ENCODE measurements at places on chromosomes 6 and 20.

- DNase-seq = no peak
Measured at GRCh38 chr20:2871111-2871465, 2.2 kb upstream of the PTPRA start.

GRCh38 chr20:2156666-2157624 is 55.3 kb downstream of the STK35 start:
- DNase-seq = no peak

GRCh38 chr6:17881085-17881858 is 106.2 kb downstream of the KIF13A start:
- no peak for DNase-seq

- DNase-seq = peak; percentile 32
Measured at GRCh38 chr6:100228834-100229441, 234.9 kb upstream of the MCHR2 start.

- DNase-seq = no peak
Measured at GRCh38 chr6:87588756-87589407, 905 bp downstream of the RARS2 start.

- no peak for DNase-seq
Measured at GRCh38 chr20:35838205-35838604, 66.4 kb downstream of the PHF20 start.

DNA sequence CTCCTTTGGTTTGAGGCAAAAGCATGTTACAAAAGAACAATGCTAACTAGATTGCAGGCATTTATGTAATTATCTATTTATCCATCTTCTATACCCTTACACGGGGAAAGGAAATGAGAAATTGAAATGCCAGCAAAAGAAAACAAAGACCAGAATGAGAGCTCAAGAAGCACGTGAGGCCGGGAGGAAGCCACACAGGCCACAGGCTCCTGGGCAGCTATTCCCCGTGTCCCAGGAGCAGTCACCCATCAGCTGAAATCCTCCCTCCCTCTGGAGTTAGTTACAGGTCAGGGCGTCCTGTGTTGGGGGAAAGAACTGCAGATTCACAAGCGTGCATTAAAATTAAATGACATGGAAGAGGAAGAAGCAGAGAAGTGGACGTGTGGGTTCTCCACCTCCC is 64.7 kb upstream of the RPS6KA2 start:
- DNase-seq = no peak

GRCh38 chr6:119310486-119311036 is 39.0 kb downstream of the MAN1A1 start:
- no peak for DNase-seq

GRCh38 chr20:23161244-23161891 is 75.2 kb upstream of the CD93 start:
- no peak for DNase-seq

- DNase-seq = no peak
Measured at GRCh38 chr6:14025160-14025559, 92.4 kb upstream of the CD83 start.

DNA sequence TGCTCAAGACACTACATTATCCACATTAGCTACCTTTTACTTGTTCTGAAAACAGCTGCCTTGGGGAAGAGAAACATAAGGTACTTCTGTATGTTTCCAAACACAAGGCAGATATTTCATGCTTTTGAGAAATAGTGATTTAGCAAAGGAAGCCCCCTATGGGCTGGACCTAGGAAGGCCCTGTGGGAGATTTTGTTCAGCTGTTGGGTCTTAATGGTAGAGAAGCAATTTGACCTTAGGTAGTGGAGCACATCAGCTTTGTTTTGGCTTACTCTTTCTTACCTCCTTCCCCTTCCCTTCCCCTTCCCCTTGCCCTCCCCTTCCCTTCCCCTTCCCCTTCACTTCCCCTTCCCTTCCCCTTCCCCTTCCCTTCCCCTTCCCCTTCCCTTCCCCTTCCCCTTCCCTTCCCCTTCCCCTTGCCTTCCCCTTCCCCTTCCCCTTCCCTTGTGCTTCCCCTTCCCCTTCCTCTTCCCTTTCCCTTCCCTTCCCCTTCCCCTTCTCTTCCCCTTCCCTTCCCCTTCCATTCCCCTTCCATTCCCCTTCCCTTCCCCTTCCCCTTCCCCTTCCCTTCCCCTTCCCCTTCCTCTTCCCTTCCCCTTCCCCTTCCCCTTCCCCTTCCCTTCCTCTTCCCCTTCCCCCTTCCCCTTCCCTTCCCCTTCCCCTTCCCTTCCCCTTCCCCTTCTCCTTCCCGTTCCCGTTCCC is 84.6 kb downstream of the ANKS1A start:
- DNase-seq = no peak

DNA sequence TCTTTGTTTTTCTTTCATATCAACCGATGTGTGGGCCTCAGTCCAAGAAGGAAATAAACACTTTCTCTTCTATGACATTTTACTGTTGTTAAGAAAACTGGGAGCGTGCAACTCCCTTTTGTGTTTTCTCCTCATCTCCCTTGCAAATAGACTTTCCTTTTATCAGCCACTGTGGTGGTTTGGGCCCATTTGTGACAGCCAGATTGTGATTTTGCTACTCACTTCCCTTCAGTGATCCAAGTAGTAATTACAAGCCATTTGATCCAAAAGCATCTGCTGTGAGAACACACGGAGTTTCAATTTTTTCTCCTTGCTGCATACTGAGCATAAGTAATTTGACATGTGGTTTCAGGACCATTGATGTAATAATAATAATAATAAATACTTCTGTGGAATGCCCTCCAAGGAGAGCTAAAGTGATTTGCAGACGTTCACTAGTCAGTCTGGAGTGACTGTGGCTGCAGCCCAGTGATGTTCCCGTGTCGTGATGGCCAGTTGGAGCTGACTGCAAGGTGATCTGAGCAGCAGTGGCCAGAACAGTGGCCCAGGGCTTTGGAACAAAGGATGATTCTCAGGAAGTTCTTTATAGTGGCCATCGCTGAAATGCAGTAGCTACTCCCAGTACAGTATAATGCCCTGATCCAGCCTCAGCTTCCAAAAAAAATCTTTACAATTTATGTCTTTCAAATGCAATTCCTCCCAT is 91.9 kb upstream of the CLDN20 start:
- no peak for DNase-seq

- no peak for DNase-seq
Measured at GRCh38 chr20:11364736-11365135, 553.0 kb upstream of the BTBD3 start.

- no peak for DNase-seq
Measured at GRCh38 chr20:5626603-5627002, 123.6 kb upstream of the SHLD1 start.

DNA sequence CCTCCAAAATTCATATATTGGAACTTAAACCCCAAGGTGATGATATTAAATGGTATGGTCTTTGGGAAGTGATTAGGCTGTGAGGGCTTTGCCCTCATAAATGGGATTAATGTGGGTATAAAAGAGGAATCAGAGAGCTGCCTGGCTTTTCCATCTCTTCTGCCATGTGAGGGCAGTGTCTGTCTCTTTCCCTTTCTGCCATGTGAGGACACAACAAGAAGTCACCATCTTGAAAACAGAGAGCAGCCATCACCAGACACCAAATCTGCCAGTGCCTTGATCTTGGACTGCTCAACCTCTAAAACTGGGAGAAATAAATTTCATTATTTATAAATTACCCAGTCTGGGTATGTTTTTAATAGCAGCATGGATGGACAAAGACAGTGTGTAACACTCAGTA is 263.0 kb downstream of the PAX1 start:
- no peak for DNase-seq

GRCh38 chr6:126605089-126605488 is 265.2 kb downstream of the CENPW start:
- DNase-seq = no peak

DNA sequence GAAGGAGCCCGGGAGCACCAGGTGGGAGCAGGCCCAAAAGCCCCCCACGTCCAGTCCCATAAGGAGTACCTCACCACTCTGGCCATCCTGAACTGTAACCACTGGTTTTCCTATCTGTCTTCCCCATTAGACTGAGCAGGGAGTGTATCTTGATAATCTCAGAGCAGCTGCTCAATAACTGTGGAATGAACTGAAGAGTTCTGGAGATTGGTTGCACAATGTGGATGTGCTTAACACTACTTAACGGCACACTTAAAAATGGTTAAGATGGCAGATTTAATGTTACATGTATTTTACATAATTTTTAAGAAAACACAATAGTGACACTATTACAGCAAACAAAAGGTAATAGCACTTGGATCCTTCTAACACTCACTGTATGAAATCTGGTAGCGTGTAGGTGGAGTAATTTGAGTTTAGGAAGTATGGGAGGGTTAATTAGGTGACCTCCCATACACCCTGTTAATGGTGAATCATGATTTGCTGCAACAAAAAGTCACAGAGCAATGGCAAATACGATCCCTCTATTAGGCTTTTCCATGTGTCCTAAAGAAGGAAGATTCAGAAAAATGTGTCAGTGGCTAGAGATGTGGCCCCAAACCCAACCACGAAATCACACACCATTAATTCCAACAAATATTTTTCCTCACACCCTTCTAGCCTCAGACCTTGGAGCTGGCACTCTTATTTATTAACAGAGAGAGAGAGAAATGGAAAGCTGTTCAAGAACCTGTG is 18.4 kb downstream of the TRAM2 start:
- no peak for DNase-seq

DNA sequence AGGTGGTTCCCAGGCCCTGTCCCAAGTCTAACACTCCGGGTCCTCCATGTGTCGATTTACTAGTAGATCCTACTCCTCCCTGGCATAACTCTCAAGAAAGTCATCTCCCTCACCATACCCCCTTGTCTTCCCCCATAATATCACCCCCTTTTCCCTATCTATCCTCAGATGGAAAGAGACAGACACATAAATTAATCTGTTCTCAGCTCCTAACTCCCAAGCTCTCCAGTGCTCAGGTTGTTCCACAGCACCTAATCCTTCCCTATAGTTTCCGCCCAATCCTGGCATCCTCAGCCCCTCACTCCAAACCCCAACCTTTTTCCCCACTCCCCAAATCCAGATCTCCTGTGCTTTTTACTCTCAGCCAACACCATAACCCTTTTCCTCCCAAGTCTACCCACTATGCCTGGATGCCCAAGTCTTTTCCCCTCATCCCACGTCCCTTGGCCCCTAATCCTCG is 808 bp downstream of the ILRUN start:
- DNase-seq = no peak
